Upper lobe of right lung (tissue), 1 donor: ENCODE measurements at places on chromosomes 4 and X.

- H3K27ac ChIP-seq = no peak overlapping the region
- H3K36me3 ChIP-seq = no peaks in the 10 kb centered on the region
- no peaks in the 10 kb centered on the region for H3K27me3 ChIP-seq
- no peak overlapping the region for H3K4me3 ChIP-seq
- no peak for DNase-seq
Measured at GRCh38 chr4:84660606-84661005, 77.7 kb downstream of the CDS1 start.

DNA sequence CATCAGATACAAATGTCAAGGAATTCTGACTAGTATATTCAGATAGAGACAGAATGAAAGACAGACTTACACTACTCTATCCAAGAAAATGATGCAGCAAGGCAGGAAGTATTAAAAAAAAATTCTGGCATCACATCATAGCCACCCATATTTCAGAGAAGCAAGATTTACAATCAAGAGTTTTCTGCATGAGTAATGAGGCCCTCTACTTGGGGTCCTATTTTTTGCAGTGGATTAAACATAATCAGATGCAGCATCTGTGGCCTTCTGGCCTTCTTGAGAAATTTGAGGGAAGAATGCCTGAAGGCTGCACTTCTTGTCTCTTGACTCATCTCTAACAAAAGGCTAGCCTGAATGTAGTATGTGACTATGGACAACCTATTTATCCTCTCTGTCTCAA is 48.2 kb upstream of the SLIT2 start:
- H3K4me1 ChIP-seq = no peaks in the 10 kb centered on the region
- no peaks in the 10 kb centered on the region for H3K27me3 ChIP-seq
- no peak overlapping the region for H3K27ac ChIP-seq
- DNase-seq = no peak

GRCh38 chr4:2691952-2692435 is 64.1 kb downstream of the TNIP2 start:
- peaks cover 92% of the 10 kb centered on the region for H3K36me3 ChIP-seq
- no peaks in the 10 kb centered on the region for H3K4me1 ChIP-seq
- no peak overlapping the region for H3K4me3 ChIP-seq
- H3K27ac ChIP-seq = no peak overlapping the region
- no peak for DNase-seq

- no peaks in the 10 kb centered on the region for H3K27me3 ChIP-seq
- H3K36me3 ChIP-seq = no peaks in the 10 kb centered on the region
- no peak overlapping the region for H3K27ac ChIP-seq
Measured at GRCh38 chr4:126678618-126679017, 954.1 kb upstream of the INTU start.

- H3K4me1 ChIP-seq = no peaks in the 10 kb centered on the region
- no peak within 1 kb of the TSS for H3K27ac ChIP-seq
- no peaks in the 10 kb centered on the region for H3K27me3 ChIP-seq
- H3K36me3 ChIP-seq = no peaks in the 10 kb centered on the region
Measured at GRCh38 chr4:76023389-76023788, at the start of gene CXCL10. TSS of gene CXCL10 (minus strand) at chr4:76023497. CDS start at chr4:76023431, 66 bp downstream.

DNA sequence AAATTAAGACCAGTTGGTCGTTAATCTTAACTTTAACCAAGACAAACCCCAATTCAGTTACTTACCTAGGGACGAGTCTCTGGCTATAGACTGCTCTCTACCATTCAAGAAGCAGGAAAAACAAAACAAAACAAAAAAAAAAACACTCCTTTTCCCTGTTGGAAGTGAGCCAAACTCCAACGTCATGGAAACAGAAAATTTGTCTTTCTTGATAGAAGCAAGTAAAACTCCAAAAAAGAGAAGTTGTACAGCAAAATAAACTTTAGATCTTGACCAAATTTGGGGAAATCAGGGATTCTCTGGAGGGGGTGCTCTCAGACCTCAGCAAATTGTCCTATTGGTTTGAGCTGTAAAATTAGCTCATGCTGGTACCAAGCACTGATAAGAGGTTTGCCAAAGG is 3.7 kb downstream of the CNGA1 start:
- DNase-seq = no peak
- peaks cover 8% of the 10 kb centered on the region for H3K4me1 ChIP-seq
- no peak overlapping the region for H3K27ac ChIP-seq
- H3K4me3 ChIP-seq = no peak overlapping the region

- H3K36me3 ChIP-seq = no peaks in the 10 kb centered on the region
- H3K4me1 ChIP-seq = no peaks in the 10 kb centered on the region
- no peak for DNase-seq
- H3K27me3 ChIP-seq = no peaks in the 10 kb centered on the region
Measured at GRCh38 chrX:139121616-139122286, 408.8 kb upstream of the F9 start.

GRCh38 chr4:123675567-123675966 is 279.0 kb downstream of the SPRY1 start:
- no peaks in the 10 kb centered on the region for H3K27me3 ChIP-seq
- H3K27ac ChIP-seq = peak overlapping the region; percentile 44
- DNase-seq = no peak
- peaks cover 11% of the 10 kb centered on the region for H3K4me1 ChIP-seq
- no peaks in the 10 kb centered on the region for H3K36me3 ChIP-seq
- no peak overlapping the region for H3K4me3 ChIP-seq
